ENCODE measurements at places on chromosomes 4 and X.

DNA sequence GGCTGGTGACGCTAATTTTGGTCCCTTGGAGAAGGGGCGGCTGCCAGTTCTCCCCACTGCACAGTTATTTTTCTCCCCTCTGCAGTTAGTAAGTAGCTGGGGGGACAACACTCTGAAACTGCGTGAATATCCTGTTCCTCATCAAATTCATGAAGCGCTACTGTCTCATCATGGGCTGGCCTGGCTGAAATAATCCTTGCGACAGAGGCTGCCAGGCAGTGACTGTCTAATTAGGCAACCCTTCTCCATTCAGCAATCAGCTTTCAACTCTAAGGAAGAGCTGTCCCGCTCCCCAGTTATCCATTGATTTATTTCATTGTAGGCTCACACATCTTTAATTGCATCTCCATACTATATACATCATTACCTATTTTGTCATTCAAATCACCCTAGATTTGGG lies 8.2 kb downstream of the SH3TC1 start:
- peak; percentile 87 for DNase-seq

- DNase-seq = no peak
Measured at GRCh38 chr4:110917835-110918234, 295.0 kb upstream of the PITX2 start.

GRCh38 chrX:13770013-13770535 lies 35.5 kb downstream of the OFD1 start:
- no peak for DNase-seq

GRCh38 chrX:155953055-155953454 lies 44.4 kb upstream of the IL9R start:
- DNase-seq = no peak

GRCh38 chr4:110005461-110006056 lies 92.9 kb downstream of the EGF start:
- DNase-seq = peak; percentile 48

- DNase-seq = peak; percentile 40
Measured at GRCh38 chr4:2755821-2756690, at the start of gene TNIP2. TSS of gene TNIP2 (minus strand) at chr4:2756336. CDS start at chr4:2756289, 47 bp downstream.

DNA sequence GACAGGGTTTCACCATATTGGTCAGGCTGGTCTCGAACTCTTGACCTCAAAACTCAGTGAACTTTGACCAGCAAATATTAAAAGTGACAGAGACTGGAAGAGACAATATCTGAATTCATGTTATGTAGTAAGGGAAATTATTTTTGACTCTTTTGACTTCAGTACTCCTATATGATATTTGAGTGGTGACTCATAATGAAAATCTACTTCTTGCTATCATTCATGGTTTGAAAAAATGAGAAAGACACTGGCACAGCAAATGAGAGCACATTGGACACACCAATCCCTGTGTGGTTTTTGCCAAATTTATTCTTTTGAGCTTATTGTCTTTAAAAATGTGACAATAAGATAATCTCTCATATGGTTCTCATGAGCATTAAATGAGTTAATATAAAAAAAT lies 109.4 kb downstream of the GPM6A start:
- no peak for DNase-seq

- DNase-seq = no peak
Measured at GRCh38 chr4:5968246-5968645, 50.0 kb downstream of the C4orf50 start.

All from MV-4-11 (cell line).